Stimulated activated CD4-positive, alpha-beta T cell treated with anti-CD3 and anti-CD28 coated beads, Interleukin-2, amount 100 ng/mL, for 24 hours (primary cell): ENCODE measurements at places on chromosomes 3 and 15.

DNA sequence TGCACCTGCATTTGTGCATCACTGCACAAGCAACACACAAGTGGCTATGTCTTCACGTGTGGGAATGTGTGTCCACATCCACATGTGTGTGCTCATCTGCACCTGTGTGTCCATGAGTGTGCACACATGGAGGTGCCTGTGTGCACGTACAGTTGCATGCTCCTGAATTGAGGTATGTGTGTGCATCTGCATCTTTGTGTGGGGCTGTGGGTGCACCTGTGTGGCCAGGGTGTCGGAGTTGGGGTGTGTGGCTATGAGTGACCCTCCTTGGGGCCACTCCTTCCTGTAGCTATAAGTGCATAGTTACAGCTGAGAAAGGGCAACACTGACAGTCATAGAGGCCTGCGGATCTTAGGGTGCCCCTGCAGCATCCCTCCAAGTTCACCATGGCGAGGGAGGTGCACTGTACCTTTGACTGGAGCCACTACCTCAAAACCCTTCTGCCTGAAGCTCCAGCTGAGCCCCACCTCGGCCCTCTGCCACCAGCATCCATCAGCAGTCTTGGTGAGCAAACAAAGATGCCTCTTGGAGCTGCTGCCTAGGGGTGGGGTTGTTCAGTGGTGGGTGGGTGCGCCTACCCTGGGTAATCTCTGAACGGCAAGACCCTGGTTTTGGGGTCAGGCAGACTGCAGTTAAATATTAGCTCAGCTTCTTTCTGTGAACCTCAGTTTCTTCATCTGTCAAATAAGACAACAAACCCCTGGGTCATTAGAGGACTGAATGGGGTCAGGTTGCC lies 5.2 kb upstream of the HHATL start:
- DNase-seq, result no peak

- no peak for DNase-seq
Measured at GRCh38 chr3:61186030-61186429, 65.2 kb downstream of the FHIT start.

- DNase-seq, result no peak
Measured at GRCh38 chr15:55915221-55915620, 78.2 kb downstream of the NEDD4 start.

GRCh38 chr15:101019366-101019896 lies 100.3 kb downstream of the LRRK1 start:
- no peak for DNase-seq

DNA sequence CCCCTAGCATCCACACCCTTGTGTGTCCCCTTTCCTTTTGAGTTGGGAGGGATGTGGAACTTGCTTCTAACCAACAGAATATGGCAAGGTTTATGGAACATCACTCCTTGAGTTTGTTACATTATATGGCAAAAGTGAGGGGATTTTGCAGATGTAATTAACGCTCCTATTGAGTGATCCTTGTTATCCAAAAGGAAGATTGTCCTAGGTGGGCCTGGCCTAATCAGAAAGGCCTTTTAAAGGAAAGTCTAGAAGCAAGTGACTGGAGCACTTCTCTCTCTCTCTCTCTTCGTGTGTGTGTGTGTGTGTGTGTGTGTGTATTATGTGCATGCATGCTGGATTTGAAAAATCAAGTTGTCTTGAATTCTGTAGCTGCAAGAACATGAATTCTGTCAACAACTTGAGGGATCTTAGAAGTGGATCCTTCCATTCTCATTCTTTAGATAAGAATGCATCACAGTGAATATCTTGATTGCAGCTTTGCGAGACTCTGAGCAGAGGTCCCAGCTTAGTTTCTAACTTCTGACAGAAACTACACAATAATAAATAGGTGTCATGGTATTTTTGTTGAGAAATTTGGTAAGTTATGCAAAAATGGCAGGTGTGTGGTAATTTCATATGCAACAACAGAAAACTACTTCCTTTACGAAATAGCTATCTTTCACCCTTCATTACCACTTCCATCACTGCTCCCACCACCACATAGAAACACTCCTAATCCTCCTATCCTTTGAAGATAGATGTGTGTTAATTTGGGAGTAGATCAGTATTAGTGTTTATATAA lies 360.9 kb upstream of the CBLB start:
- no peak for DNase-seq

GRCh38 chr3:71504250-71505036 lies 79.1 kb downstream of the FOXP1 start:
- peak; percentile 56 for DNase-seq

DNA sequence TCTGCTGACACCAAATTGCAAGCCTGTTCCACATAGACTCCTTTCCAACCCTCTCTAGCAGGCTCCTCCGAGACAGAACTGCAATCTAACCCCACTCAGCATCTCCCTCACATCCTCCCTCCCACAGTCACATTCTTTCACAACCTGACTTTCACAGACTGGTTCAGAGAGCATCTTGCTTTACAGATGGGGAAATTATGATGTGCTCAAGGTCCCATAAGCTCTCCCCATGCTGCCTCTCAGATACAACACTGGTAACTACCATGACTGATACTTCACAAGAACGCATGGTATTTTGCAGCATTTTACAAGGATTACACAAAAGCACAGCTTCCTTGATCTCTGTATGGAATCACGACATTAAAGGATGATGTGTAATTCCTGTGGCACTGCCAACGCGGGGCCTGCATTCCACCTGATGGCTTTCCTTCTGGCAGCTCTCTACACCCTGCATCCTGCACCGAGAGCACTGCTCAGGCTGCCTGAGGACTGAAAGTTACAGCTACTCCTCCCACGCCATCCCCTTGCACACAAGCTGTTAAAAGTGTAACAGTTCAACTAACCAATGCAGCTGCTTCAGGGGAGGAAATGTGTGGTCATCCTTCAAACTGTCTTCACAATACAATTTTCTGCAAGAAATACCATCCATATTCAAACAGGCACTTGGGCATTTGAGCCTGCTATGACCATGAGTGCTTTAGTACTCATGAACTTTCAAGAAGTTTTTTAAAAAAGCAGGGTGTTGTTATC lies 27.6 kb downstream of the TBC1D2B start:
- peak; percentile 68 for DNase-seq

DNA sequence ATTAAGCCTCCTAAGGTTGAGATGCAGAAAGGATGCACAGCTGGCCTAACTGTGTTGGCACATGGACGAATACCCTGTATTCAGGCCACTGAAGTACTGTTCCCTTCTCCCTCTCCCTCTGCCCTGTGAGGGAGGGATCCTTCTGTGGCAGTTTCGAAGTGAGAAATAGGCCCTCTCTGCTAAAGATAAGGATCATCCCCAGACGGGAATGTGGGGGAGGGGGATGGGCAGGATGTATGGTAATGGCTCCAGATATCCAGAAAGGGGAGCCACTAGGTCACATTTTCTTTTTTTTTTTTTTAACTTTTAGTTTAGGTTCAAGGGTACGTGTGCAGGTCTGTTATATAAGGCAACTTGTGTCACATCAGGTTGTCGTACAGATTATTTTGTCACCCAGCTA lies 463.1 kb downstream of the TBL1XR1 start:
- no peak for DNase-seq

GRCh38 chr15:50128266-50128665 lies 9.2 kb upstream of the ATP8B4 start:
- DNase-seq, result no peak

- DNase-seq, result no peak
Measured at GRCh38 chr3:31752305-31753049, 219.8 kb downstream of the STT3B start.

- no peak for DNase-seq
Measured at GRCh38 chr3:99021466-99021865, 120.0 kb upstream of the DCBLD2 start.

- no peak for DNase-seq
Measured at GRCh38 chr3:40873476-40873875, 325.8 kb upstream of the CTNNB1 start.

GRCh38 chr3:117399311-117400078 lies 689.9 kb downstream of the TUSC7 start:
- DNase-seq, result no peak

DNA sequence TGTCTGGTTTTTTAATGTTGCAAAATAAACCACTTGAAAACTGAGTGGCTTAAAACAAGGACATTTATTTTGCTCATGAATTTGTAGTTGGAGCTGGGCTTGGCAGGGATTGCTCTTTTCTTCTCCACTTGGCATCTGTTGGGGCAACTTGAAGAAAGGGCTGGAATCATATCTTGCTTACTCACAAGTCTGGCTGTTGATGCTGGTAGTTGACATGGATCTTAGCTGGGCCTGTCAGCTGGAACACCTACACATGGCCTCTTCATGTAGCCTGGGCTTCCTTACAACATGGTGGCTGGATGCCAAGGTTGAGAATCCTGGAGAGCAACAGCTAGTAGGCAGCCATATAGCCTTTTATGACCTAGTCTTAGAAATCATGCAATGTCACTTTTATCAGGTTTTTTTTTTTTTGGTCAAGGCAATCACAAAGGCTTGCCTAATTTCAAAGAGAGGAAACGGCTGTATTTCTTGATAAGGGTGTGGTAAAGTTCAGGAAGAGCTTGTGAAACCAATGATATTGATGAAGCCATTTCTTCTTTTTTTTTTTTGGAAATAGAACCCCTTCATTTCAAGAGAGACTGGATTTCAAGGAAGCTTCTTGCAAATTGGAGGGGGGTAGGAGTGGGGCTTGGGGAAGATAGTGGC lies 262.1 kb downstream of the IL20RB start:
- DNase-seq, result no peak

DNA sequence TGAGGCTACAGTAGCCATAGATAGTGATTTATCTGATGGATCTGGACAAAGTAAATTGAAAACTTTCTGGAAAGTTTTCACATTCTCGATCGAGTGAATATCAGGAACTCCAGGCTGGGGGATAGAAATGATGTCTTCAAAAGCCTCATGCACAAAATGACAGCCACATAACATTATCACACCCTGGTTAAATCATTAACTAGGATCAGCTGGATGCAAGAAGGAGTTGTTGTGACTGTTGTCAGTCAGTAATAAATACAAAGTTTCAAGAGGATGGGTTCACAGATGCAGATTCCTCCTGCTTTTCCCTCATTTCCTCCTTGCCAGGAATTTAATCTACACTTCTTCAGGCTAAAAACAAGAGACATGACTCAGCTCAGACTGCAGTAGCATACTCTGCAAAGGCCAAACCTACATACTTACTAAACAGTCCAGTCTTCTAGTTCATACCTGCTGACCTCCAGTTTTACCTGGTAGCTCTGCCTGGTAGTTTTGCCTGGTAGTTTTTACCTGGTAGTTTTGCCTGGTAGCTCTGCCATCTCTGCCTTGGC lies 40.9 kb downstream of the C2CD4A start:
- DNase-seq, result no peak

- no peak for DNase-seq
Measured at GRCh38 chr3:123458255-123458654, 9.4 kb upstream of the ADCY5 start.

GRCh38 chr15:84914909-84915605 lies 30.6 kb downstream of the SLC28A1 start:
- DNase-seq, result no peak

GRCh38 chr3:113533534-113533892 lies 1.2 kb downstream of the SIDT1 start:
- DNase-seq, result peak; percentile 31
